Stomach (tissue), 19 donors: ENCODE measurements at places on chromosomes 16 and 17. TPM values are rescaled to one million over a fixed set of nuclear protein-coding genes. Genes with fewer than 3 reads are reported as not detected.

GRCh38 chr16:24203675-24204074 is 52.5 kb upstream of the CACNG3 start:
- no peak for DNase-seq

DNA sequence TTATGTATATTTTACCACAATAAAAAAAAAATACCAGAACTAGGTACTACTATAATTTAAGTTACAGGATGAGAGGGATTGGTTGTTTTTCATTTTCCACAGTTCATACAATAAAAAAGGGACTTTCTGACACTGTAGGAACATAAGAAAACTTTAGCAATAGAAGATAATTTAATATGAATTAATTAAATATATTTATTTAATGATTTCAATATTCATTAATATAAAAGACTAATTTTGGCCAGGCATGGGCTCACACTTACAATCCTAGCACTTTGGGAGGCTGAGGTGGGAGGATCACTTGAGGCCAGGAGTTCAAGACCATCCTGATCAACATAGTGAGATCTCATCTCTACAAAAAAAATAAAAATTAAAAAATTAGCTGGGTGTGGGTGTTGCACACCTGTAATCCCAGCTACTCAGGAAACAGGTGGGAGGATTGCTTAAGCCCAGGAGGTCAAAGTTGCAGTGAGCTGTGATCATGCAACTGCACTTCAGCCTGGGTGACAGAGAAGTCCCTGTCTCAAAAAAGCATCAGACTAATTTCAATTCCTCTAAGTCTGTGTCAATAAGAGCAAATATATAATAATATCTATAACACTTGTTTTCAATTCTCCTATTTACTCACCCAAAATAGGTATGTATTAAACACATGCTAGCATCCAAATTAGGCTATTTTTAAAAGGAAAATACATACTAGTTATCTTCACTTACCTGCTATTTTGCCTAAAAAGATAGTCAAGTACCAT is 79.6 kb downstream of the BRIP1 start:
- no peak for DNase-seq

GRCh38 chr16:28975158-28975599 is 601 bp downstream of the SPNS1 start:
- DNase-seq = no peak

DNA sequence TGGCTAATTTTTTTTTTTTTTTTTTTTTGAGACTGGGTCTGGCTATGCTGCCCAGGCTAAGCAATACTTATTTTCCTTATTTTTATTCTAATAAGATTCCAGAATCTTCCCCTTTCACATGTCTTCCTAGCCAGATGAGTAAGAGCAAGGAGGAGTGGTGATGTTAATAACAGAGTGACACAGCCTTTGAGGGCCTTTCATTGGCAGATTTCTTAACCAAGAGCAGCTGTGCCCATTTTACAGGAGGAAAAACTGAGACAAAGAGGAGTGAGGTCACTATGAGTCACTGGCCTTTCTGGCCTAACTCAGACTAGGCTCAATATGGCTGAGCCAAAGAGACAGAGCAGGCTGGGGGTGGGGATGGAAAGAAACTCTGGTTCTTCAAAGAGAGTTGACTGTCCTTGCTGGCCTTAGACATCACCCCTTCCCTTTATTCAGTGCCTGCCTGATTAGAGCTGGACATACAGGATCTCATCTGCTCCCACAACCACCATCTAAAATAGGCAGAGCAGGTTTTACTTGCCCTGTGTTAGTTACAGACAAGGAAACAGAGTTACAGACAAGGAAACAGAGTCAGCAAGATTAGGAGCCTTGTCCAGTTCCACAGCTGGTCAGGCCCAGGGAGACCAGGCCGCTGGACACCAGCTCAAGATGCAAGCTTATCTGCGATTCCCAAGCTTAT is 50.0 kb upstream of the TOB1 start:
- no peak for DNase-seq

- DNase-seq = no peak
Measured at GRCh38 chr16:23071196-23072083, 77.8 kb downstream of the USP31 start.

DNA sequence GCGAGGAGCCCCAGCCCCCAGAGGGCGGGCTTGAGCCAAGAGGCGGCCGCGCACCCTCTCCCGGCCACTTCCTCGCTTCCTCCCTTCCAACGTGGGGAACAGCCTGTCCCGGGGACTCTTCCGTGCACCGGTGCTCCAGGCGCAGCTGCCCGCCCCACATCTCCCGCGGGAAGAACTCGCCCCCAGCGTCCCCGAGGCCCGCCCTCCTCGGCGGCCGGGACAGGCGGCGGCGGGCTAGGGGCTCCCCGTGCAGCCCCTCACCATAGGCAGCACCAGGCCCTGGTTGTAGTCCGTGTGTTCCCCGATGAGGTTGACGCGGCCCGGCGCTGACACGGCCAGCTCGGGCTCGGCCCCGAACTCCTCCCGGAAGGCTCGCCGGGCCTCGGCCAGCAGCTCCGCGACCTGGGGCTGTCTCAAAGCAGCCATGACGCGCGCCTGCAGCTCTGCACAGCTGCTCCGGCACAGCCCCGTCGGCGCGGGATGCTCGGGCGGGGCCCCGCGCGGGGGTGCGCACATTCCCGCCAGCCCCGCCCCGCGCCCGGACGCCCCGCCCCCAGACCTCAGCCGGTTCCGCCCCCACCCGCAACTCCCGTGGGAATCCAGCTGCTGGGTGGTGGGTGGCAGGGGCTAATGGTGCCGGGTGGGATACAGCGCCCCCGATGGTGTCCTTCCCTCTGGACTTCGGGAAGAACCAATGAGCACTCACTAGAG is at the start of gene GALK1:
TSS of gene GALK1 (minus strand) at position 482 of the 711 bp plus-strand sequence. CDS start at position 426, 56 bp downstream.
- DNase-seq = peak; percentile 92

DNA sequence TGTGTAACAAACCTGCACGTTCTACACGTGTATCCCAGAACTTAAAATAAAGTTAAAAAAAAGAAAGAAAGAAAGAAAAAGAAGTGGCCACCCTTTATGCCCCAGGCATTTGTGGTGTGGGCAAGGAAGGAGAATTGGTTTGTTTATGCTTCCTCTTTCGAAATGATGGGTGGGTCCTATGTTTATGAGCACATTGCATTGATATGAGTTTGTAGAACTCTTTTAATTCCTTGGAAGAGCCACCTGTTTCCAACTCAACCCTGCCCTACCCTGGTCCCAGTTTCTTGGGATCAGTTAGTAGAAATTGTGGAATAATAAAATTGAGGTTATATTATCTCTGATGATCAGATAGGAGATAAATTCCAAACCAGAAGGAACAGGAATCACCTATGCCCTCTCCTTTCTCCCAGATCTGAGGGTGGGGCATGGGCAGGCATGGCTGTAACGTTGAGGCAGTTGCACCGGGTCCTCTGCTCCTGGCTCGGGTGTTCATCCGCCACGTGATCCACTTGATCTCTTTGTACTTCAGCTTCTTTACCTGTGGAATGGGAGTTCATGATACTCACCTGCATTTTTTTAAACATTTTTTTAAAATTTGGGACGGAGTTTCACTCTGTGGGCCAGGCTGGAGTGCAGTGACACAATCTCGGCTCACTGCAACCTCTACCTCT is 15.9 kb downstream of the CHAD start:
- no peak for DNase-seq

- DNase-seq = no peak
Measured at GRCh38 chr16:11327277-11328171, 17.7 kb upstream of the RMI2 start.

- DNase-seq = no peak
Measured at GRCh38 chr16:68764862-68765261, 27.8 kb downstream of the CDH1 start.

- no peak for DNase-seq
Measured at GRCh38 chr16:27421961-27422740, 20.2 kb downstream of the IL21R start.

The DLX3 gene
- not detected for total RNA-seq

The KRTAP4-4 gene
- not detected for total RNA-seq

The KREMEN2 gene
- not detected for total RNA-seq

The CCL11 gene
- not detected for total RNA-seq

The DOC2B gene
- 4.3 TPM for total RNA-seq

The LITAF gene
- total RNA-seq = 211 TPM
